ENCODE measurements at places on chromosomes 1 and 21. TPM values are rescaled to one million over a fixed set of nuclear protein-coding genes. Genes with fewer than 3 reads are reported as not detected.

Gene OR2L3
- polyA plus RNA-seq, result not detected

Gene CFHR5
- polyA plus RNA-seq, result not detected

Gene TARDBP
- 370 TPM for polyA plus RNA-seq

Gene RGS5
- polyA plus RNA-seq, result 7.3 TPM

Gene SLFNL1
- polyA plus RNA-seq, result 1.1 TPM

Gene TDRD10
- 1.4 TPM for polyA plus RNA-seq

Gene HDGF
- 248 TPM for polyA plus RNA-seq

Gene TSPEAR
- polyA plus RNA-seq, result 0.96 TPM

Gene OXCT2
- polyA plus RNA-seq, result 0.85 TPM

Gene RGS4
- 11.0 TPM for polyA plus RNA-seq

Gene HUNK
- polyA plus RNA-seq, result 18.1 TPM

Gene CNR2
- 0.08 TPM for polyA plus RNA-seq

Gene SPRR2B
- not detected for polyA plus RNA-seq

DNA sequence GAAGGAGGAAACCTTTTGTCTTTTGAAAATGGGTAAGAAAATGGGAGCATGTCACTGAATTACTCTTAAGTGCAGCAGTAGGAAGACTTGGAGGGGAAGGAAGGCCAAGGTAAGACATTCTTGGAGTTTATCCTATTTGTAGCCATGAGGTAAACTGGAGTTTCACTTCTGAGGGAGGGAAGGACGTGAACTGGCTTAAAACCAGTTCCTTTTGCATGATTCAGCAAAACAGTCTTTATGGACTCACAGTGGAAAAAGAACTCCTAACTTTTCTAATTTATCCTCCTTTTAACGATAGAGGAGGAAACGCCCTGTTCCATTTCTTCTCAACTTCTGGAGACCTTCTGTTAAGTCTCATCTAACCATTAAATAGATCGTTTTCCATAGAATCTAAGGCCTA, 2.5 kb downstream of the PRDX6 start:
- no peak for DNase-seq

DNA sequence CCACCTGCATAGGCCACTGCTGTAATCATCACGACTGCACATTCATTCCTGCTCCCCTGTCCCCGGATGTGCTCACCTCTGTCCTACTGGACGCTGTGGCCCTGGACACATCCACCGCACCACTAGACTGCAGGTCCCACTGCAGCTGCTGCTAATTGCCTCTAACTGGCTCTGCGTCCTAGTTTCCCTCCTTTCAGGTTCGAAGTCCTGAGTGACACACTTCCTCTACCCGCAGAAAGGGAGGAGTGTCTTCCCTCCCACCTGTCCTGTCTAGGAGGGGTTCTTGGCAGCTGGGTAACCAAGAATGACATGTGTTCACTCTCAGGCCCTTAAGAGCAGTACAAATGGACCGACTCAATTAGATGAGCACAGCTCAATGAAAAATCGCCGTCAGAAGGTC, 40.5 kb upstream of the ITPKB start:
- DNase-seq, result peak; percentile 3

DNA sequence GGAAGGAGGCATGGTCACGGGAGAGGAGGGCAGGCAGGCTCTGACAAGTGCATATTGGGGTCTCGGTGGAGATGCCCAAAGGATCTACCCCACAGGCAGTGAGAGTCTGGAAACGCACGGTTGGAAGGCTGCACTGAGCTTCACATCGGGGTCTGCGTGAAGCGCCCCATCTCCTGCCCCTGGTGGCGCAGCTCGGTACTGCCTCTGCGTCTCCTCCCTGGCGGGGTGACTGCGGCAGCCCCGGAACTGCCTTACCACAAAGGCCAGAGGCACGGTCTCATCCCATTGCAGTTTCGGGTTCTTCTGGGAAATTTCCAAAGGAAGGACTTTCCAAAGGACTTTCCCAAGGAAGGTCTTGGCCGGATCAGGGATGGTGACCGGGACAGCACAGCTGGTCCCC, 69.2 kb upstream of the AJAP1 start:
- DNase-seq, result no peak

- no peak for DNase-seq
Measured at GRCh38 chr21:31837618-31838390, 35.0 kb upstream of the HUNK start.

GRCh38 chr1:24727501-24728216, 17.6 kb upstream of the CLIC4 start:
- DNase-seq, result peak; percentile 74

GRCh38 chr1:59743324-59744091, 71.2 kb upstream of the HOOK1 start:
- no peak for DNase-seq

- DNase-seq, result no peak
Measured at GRCh38 chr21:39976800-39977199, 109.6 kb downstream of the PCP4 start.

DNA sequence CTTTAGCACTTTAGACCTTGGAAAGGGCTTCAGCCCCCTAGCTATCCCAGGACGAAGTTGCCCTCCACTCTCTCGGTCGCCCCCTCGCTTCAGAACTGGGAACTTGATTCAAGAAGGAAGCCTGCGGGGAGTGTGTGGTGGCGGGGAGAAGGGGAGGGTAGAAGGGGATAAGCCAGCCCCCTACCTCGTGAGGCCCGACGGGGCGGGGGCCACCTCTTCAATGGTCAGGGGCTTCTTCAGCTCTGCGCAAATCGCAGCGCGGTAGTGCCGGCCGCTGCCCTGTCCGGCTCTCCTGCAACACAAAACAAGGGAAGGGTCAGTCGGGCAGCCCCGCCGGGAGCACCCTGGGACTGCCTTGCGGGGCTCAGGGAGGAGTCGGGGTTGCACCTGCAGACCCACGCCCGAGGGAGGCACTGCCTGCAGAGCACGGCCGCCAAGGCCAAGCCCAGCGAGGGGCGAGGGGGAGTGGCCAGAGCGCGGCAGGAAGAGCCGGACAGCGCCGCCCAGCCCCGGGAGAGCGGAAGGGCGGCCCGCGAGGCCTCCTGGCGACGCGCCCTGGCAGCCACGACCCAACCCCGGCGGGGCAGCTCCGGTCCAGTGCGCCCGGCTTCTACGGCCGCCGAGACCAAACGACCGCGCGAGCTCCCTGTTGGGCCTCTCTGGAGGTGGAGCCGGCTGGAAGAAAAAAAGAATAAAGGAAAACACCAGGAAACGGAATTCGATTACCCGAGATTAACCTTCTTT, 56.2 kb upstream of the RASAL2 start:
- DNase-seq, result peak; percentile 79

- no peak for DNase-seq
Measured at GRCh38 chr1:103949779-103950178, 200.1 kb downstream of the AMY1C start.

- DNase-seq, result no peak
Measured at GRCh38 chr21:38206646-38207045, 50.1 kb upstream of the KCNJ15 start.

DNA sequence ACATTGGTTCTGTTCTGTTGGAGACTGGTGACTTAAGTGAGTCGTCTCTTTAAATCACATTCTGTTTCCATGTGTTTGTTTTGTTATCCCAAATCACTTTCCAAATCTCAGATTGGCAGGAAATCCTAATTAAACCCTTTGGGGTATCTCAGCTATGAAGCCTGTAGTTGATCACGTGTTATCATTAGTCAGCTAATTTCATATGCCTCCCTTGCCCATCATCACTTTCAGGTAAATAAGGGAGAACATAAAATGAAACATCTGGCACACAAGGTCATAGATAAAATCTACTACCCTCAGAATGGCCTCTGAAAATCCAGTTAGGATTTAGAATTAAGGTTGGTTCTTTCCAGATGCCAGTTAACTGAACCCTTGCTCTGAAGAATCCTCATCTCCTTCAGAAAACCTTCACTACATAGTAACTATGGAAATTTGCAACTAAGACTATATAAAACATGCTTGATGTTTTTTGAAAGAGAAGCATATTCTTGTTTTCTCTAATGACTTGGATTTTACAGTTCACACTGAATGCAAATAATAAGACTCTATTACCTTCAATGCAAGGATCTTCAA, 401.5 kb downstream of the DSCAM start:
- no peak for DNase-seq

DNA sequence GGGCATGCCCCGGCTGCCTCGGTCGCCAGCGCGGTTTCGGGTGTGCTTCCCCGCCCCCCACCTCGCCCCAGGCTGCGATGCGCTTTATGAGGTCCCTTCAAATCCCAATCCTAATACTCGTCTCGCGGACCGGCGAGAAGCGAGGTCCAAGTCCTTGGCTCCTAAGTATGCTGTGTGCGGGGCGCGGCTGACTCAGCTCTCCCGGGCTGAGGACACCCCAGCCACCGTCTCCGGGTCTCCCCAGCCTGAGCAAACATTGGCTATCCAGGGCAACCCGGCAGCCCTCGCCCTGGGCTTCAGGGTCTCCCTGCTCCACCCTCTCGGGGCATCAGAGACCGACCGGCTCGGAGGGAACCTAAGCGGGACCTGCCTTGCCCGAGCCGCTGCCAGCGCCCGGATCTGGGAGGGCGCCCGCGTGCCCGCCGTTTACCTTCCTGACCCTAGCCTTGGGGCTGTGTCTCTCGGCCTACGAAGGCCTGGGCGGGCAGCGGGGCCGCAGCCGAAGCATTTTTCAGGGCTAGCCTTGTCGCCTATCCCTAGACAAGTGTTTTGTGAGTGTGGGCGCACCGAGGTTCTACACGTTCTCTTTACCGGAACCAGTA, 1.2 kb downstream of the ITPKB start:
- no peak for DNase-seq

DNA sequence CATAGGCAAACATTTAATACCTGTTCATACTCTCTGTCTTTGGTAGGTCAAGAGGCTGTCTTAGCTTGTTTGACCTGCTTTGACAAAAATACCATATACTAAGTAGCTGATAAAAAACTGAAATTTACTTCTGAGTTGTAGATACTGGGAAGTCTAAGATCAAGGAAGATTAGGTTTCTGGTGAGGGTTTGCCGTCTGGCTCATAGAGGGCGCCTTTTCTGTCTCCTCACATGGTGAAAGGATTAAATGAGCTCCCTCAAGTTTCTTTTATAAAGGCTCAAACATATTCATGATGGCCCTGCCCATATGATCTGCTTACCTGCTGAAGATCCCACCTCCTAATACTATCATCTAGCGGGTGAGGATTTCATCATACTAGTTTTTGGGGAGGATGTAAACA, 1076.1 kb upstream of the NCAM2 start:
- DNase-seq, result no peak

GRCh38 chr1:8182034-8182761, 135.7 kb upstream of the SLC45A1 start:
- no peak for DNase-seq

- peak; percentile 65 for DNase-seq
Measured at GRCh38 chr1:154837672-154838171, 32.4 kb downstream of the KCNN3 start.

DNA sequence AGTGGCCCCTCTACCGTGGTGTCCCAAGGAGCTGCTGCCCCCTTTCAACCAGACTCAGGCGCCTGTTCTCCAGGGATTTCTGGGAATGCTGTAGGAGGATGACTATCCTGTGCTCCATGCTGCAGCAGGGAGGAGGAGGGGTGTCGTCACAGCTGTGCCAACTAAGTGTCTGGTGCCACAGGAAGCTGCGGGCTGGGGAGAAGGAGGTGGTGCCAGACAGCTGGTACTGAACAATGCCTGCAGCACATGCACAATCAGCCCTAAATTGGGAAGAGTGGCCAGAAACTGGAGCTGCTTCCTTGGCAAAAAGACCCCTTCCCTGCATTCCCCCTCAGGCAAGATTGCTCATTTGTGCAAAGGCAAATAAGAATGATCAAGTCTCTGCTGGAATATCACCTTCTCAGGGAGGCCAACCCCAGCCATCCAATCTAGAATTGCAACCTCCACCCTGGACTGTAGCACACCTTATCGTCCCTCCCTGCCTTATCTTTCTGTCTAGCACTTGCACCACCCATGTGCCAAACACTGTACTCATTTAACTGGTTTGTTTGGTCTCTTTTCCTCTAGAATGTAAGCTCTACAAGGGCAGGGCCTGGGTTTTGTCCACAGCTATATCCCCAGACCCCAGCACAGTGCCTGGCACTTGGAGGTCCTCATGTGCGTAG, 33.3 kb downstream of the LAMB3 start:
- no peak for DNase-seq

DNA sequence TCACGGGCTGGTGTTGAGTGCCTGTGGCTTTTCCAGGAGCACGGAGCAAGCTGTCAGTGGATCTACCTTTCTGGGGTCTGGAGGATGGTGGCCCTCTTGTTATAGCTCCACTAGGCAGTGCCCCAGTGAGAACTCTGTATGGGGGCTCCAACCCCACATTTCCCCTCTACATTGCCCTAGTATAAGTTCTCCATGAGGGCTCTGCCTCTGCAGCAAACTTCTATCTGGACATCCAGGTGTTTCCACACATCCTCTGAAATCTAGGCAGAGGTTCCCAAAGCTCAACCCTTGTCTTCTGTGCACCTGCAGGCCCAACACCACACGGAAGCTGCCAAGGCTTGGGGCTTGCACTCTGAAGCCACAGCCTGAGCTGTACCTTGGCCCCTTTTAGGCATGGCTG, 157.3 kb downstream of the MRPL39 start:
- DNase-seq, result no peak

- no peak for DNase-seq
Measured at GRCh38 chr1:61709908-61710289, 15.0 kb downstream of the TM2D1 start.

- no peak for DNase-seq
Measured at GRCh38 chr1:109654519-109654918, 1.4 kb upstream of the GSTM4 start.

GRCh38 chr1:74775735-74776134, 42.8 kb downstream of the TYW3 start:
- DNase-seq, result no peak

DNA sequence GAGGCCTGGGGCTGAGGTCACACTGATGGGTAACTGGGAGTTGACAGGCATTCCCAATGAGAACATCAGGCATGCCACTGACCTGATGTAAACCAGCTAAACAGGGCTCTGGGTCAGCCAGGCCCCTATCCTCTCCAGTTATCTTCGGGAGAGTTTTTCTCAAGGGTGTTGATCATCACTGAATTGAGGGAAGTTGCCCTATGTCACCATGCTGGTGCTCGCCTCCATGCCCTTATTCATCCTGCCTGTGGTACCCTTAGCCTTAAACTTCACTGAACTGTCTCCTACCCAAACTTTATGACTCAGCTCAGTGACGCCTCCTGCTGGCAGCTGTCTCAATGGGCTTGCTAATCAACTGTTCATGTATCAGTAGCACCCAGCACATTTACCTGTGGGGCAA, 80.7 kb upstream of the TNR start:
- DNase-seq, result no peak

GRCh38 chr1:41385398-41386195, 24.4 kb downstream of the FOXO6 start:
- DNase-seq, result no peak

Measured in left kidney (tissue), 8 donors.